ENCODE measurements at places on chromosomes 11 and 22.

DNA sequence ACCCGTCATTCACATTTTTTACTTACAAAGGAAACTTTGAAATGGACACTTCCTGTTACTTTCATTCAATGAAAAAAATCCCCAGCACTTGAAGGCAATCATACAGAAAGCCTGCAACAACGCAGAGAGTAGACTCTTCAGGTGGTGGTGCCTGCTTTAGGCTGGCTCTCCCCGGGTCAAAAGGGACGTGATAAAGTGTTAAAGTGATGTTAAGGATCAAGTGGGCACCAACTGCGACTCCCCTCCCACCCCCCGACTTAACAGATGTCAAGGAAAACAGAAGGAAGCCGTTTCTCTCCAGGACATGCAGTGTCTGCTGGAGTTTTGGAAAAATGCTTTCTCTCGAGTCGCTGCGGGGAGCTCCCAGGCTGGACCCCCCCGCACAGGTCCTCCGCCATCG lies 414 bp upstream of the PNPLA3 start:
- DNase-seq, result no peak

- no peak for DNase-seq
These were observed 2.3 kb downstream of the POLR2L start for GRCh38 chr11:839875-840617.

GRCh38 chr11:27213232-27213660 lies 149.8 kb downstream of the CCDC34 start:
- DNase-seq, result peak; percentile 95

- DNase-seq, result no peak
These were observed 1.7 kb upstream of the SESN3 start for GRCh38 chr11:95232666-95233065.

- DNase-seq, result no peak
These were observed 3.6 kb downstream of the SOX6 start for GRCh38 chr11:16352707-16353106.

- no peak for DNase-seq
These were observed 27.6 kb downstream of the SLC35F2 start for GRCh38 chr11:107830915-107831540.

- DNase-seq, result no peak
These were observed 88.1 kb downstream of the CCDC34 start for GRCh38 chr11:27274854-27275395.

GRCh38 chr11:133818302-133818701 lies 27.0 kb downstream of the SPATA19 start:
- DNase-seq, result no peak

DNA sequence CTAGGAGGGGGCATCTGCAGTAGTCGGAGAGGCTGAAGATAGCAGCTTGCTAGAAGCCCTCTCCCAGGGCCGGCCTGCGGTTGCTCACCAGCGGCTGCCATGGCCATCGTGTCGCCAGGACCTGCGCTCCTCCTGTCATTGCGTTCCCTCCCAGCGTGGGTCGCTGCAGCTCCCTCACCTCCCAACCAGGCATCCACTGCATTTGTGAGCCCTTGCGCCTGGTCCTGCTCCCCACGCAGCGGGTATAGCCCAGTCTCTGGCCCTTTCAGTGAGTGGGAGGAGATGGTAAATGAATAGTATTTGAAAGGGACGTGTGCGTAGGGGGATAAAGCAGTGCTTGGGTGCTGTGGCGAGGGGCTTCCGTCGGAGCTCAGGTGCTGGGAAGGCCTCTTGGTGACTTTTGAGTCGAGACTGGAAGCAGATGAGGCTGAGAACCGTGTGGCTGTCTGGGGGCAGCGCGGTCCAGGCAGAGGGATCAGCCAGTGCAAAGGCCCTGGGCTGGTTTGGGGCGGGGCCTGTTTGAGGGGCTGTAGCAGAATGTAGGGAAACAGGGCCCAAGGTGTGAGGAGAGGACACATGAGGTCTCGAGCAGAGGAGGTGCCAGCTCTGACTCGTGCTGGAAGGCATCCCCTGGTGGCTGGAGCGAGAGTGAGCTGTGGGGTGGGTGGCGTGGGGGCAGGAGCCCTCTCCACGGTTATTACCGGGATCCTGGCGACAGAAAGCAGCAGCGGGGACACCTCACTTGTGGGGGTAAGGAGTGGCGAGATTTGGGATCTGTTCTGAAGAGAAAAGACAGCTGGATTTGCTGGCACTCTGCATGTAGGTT lies 39.3 kb downstream of the LRP5 start:
- peak; percentile 34 for DNase-seq

GRCh38 chr11:73963861-73964260 lies 13.0 kb downstream of the DNAJB13 start:
- no peak for DNase-seq

DNA sequence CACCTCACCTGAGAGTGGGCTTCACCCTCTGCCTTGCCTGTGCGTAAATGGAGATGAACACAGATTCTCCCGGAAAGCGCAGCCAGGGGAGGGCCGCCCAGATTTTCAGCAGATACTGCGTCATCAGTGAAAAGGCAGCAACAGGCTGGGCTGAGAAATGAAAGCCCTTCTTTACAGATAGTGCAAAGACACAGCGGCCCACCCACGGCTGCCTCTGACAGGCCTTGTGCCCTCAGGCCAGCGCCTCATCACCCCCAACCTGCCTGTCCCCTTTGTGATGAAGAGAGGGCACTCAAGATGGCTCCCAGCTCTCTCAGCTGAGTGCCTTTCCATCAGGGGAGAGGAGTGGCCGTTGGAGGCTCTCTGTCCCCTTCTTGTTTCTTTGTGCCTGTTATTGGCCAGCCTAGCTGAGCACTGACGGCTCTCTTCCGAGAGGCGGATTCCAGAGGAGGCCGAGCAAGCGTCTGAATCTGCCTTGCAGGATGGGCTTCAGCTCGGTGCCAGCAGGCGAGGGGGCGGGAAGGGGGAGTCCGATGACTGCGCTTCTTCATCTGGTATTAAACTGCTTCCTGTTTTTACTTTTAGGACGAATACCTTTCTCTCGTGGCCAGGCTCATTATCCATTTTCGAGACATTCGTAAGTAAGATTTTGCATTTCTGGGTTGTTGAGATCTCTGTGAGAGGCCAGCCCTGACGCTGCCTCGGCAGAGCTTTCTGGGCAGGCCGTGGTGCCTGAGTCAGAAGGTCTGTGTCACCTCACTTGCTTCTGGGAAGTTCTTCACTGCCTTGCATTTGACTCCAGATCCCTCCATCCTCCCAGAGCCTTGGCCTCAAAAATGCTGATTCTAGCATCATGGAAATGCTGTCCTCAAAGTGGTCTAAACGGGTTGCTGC lies 43.7 kb downstream of the MED15 start:
- DNase-seq, result peak; percentile 83

DNA sequence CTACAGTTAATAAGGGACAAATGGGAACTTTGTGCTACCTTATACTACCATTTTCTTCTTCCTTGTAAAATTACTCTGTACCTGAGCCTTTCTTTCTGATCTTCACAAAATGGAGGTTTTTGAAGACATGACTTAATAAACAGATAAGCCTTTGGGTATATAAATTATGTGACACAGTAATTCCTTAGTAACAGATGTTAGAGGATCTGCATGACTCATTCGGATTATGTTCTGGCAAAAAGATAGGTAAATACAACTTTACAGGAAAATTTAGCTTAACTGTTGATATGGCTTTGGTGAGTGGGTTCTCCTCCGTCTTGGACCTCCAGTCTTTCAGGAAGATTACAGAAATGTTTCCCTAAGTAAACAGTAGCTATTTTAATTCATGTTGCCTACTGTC lies 61.8 kb downstream of the BID start:
- no peak for DNase-seq

- peak; percentile 94 for DNase-seq
These were observed 132.4 kb upstream of the ZC3H12C start for GRCh38 chr11:109960831-109961230.

DNA sequence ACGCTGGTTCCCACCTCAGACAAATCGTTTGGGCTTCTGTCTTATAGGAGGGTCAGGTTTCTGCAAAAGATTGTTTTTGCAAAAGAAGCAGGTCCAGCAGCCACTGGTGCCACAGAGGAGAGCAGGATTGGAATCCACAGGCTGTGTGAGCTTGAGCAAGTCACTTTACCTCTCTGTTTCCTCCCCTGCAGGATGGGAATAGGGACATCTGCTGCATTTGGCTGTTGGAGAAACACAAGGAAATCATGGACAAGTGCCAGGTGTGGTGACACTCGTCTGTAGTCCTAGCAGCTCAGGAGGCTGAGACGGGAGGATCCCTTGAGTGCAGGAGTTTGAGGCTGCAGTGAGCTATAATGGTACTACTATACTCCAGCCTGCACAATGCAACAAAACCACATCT lies 422.6 kb downstream of the MN1 start:
- DNase-seq, result no peak

DNA sequence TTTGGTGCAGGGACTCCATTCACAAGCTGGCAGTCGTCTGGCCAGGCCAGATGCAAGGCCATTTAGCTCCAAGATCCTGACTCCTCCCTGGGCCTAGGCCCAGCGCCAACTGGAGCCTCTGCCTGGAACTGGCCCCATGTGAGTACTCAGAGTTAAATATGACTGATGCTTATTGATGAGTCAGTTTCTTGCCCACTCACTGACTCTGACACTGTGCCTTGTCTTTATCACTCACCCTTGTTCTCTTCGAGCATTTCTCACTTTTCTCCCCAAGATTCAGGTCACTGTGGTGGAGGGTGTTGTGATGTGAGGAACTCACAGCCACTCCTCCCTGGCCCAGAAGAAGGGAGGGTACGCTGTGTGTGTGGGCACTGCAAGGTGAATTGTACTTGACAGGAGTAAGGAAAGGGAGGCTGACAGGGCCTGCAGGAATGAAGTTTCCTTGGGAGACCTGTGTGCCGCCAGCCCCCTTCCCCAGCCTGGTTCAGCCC lies 23.2 kb upstream of the ST3GAL4 start:
- DNase-seq, result peak; percentile 70

GRCh38 chr22:19871023-19871844 lies 16.6 kb upstream of the GNB1L start:
- DNase-seq, result no peak

GRCh38 chr22:40479887-40480538 lies 109.6 kb downstream of the SGSM3 start:
- no peak for DNase-seq

DNA sequence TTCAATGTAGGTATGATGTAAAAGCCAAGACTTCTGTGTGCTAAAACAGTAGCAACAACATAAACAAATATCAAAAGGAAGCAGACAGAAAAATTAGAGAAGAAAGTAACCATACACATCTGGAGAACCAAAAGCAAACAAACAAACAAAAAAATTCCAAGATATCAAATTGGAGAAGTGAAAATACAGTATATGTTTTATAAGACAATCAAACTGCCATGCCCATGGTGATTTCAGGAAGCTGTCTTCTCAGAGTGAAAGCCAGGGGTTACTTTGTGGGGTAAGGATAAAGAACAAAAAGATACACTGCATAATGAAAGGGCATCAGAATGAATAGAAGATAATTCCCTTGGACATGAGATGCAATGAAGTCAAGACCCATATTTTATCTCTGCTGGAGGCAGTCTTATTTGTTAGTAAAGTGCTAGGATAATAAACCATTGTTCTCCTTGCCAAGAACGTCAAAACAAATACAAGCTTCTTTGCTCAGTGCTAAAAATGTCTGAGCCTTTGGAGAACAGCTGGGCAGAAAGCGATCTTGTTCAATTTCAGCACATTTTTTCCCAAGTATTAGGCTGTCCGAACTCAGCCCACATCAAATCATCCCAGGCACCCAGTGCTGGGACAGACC lies 38.1 kb upstream of the LDLRAD3 start:
- DNase-seq, result peak; percentile 8

DNA sequence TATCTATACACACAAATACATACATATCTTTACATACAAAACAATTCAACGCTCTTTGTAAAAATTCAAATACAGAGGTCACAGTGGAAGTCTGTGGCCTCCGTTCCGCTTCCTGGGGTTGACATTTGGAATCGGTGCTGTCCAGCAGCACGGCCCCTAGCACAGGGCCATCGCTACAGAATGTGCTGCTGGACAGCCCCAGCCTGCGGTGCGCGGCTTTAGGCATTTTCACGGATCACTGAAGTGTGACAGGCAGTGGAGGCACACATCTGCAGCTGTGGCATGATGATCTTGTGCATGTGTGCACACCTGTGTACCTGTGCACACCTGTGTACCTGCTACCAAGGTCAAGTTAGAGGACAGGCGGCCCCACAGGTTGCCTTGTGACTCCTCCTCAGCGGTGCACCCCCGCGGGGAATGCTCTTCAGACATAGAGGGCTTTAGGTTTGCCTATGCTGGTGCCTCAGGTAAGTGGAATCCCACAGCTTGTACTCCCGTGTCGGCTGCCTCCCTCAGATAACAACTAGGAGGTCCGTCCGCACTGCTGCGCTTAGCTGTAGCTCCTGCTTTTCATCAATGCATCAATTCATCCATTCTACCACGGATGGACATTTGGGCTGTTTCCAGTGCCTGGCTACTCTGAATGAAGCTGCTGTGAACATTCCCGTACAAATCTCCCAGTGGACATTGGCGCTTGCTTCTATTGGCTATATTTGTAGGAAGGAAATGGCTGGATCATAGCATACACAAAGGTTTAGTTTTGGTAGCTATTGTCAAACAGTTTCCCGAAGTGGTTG lies 29.9 kb downstream of the GAL start:
- peak; percentile 6 for DNase-seq

GRCh38 chr22:35921777-35922176 lies 106.8 kb downstream of the RBFOX2 start:
- peak; percentile 91 for DNase-seq

GRCh38 chr11:47245611-47246357 lies 2.8 kb downstream of the ACP2 start:
- no peak for DNase-seq

- DNase-seq, result peak; percentile 90
These were observed 451.9 kb downstream of the ETS1 start for GRCh38 chr11:128135451-128135850.

DNA sequence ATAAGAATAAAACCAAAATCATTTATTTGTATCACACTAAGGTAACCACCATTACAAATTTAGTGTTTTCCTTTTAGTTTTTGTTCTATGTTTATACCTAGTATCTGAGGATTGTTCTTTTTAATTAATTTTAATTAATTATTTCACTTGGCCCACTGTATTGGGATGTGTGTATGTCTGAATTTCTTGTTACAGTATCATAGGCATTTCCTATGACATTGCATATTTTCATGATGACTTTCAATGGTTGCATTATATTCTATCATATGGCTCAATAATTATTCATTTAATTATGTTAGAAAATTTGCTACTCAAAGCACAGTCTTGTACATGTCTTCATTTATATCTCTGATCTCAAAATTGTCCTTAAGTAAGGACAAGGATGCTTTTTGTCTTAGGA lies 41.0 kb downstream of the C11orf71 start:
- no peak for DNase-seq

DNA sequence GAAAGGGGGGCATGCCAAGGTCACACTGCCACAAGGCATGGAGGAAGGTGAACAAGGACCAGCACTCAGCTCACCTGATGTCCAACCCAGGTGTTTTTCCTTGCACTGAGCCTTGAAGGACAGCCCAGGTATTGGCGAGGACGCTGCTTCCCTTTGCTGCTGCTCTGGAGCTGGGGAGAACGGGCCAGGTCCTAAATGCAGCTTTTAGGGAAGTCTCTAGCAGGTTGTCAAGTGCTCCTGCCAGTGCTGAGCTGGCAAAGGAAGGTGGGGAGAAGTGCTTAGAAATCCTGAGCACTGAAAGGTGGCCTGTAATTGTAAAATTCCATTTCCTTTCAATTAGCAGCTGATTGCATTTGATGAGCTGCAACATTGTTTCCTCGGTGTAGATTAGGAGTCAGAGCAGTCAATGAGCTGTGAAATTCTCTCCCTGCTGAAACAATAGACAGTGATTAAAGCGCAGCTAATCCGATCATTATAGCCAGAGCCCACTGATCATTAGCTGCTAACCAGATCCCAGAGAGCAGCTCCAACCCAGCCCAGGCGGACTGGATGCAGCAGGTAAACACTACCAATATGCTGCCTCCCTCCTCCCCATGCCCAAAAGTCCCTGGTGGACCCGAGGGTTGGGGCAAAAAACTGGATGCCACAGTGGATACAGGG lies 507.6 kb downstream of the INSC start:
- no peak for DNase-seq

Data from astrocyte of the hippocampus (primary cell).